ENCODE measurements at places on chromosomes 4 and X.

- DNase-seq, result no peak
Measured at GRCh38 chrX:69103539-69103938, 61.7 kb downstream of the PJA1 start.

DNA sequence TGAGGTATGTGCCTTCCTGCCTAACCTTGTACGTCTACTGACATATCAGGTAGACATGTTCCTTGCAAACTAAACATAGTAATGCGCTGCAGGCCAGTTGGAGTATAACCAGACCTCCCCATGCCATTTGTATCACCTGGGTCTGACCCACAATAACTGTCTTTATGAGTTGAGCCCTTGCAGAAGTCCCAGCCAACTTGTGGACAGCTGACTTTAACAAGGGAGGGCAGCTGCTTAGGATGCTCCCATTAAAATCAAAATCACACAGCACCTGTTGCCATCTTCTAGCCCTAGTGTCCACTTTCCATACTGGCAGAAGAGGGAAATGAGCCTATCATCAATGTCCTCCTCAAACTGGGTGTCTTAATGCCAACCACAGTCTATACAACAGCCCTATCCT lies 41.6 kb downstream of the KANTR start:
- DNase-seq, result no peak

- DNase-seq, result peak; percentile 22
Measured at GRCh38 chr4:24796620-24797019, 1.2 kb downstream of the SOD3 start.

GRCh38 chr4:15232366-15233263 lies 195.2 kb upstream of the C1QTNF7 start:
- peak; percentile 52 for DNase-seq
